ENCODE measurements at places on chromosomes 1 and 21.

DNA sequence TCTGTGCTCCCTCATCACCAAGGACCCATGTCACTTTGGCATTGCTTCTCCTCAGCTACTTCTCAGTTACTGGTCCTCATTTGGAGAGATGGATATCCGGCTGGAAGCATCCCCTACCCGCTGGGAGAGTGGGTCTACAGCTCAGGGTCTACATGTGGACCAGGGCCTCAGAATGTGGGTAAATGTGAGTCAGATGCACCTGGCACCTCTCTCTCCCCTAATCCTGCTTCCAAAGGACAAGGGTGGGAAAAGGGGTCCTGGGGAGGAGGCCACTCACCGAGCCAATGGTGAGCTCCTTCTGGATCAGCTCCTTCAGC is 908 bp downstream of the S100A6 start:
- no peak for DNase-seq

DNA sequence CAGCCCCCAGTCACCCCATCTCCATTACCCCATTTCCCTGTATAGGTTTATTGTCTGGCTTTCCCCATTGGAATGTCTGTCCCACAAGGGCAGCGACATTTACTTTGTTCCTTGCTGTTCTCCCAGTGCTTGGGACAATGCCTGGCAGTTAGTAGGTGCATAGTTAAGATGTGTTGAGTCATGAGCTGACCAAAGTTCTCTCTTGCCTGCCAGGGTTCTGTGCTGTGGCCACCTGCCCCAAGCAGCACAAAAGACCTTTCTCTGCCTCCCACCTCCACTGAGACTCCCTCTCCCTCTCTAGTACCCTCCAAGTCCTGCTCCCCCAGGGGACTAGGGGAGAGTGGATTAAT is 40.0 kb downstream of the TMCO4 start:
- no peak for DNase-seq

DNA sequence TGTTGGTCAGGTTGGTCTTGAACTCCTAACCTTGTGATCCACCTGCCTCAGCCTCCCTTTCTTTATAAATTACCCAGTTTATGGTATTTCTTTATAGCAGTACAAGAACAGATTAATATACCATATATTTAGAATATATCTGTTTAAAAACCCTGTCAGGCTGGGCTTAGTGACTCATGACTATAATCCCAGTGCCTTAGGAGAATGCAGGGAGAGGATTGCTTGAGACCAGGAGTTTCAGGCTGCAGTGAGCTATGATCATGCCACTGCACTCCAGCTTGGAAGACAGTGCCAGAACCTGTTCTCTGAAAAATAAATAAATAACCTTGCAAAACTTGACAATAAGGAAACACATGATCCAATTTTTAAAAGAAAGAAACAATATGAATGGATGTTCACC is 43.9 kb downstream of the ZNF684 start:
- no peak for DNase-seq

- DNase-seq, result no peak
These were observed 2.8 kb downstream of the TGFB2 start for GRCh38 chr1:218347723-218348627.

GRCh38 chr1:92536980-92537884 is 50.5 kb upstream of the GFI1 start:
- no peak for DNase-seq

DNA sequence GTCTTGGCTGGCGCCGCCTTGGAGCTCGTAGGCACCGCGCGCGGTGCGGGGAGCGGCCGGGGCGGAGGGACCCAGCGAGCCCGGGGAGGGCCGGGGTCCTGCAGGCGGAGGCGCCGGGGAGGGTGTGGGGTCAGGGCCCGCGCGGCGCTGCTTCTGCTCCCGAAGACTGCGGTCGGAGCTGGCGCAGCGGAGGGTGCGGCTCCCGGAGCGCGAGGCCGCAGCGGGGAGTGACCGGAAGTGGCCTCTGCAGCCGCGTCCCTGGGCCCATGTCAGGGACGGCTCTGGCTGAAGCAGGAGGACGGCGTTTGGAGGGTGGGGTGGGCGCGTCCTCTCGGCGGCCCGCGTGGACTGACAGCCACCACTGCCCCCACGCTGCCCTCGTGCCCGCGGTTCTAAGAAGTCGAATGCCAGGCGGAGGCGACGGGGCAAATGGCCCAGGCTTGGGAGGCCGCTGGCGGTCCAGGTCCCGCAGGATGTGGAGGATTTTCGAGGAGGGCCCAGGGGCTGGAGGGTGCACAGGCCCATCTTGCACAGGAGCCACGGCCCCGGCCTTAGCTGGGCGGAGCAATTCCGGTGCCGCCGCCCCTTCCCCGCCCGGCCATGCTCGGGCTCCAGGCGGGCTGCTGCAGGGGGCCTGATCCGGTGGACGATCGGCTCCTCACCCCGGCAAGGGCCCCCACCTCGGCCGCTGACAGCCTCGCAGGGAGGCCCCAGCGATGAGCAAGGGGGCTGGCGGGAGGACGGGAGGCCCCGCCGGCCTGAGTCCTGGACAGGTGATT is 7.7 kb upstream of the ZNF669 start:
- peak; percentile 60 for DNase-seq

- no peak for DNase-seq
These were observed 941 bp upstream of the TBCE start for GRCh38 chr1:235366286-235366685.

- DNase-seq, result no peak
These were observed 10.3 kb downstream of the PANK4 start for GRCh38 chr1:2516124-2516523.

GRCh38 chr1:115976062-115976920 is at the start of gene SLC22A15:
TSS of gene SLC22A15 (plus strand) at chr1:115976513. CDS start at chr1:115976628, 115 bp downstream.
- DNase-seq, result peak; percentile 63

DNA sequence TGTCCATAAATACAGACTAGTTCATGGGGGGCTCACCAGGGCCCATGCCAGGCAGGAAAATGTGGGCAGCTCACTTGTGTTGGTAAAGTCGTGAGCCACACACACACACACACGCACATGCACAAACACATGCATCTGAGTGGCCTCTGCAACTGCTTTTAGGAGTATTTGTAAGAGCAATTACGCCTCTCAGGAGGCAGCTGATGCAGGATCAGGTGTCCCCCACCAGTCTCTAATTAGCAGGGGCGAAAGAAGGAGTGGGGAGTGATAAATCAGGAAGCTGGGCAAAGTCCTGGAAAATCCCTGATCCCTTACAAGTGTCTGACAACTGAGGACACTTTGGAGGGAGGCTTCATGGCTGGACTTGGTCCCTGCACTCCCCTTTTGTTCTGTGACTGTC is 5.7 kb upstream of the IVL start:
- DNase-seq, result no peak

- DNase-seq, result no peak
These were observed 1.3 kb downstream of the PARK7 start for GRCh38 chr1:7962636-7963377.

DNA sequence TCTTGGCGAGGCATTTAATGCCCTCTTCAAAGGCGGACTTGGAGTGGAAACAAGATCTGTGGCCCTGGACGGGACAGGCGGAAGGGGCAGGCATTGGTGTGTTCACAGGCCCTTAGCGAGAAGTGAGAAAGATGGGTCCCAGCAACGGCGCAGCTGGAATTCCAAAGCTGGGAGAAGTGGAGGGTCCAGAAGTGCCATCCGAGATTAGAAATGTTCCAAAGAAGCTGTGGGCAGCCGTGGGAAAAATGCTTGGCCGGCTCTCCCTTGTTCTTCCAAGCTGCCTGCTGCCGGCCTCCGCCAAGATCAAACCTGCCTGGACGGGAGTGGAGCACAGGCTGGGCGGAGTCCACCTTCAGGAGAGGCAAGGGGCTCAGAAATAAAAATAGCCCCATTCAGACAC is 69.4 kb upstream of the ACTRT2 start:
- no peak for DNase-seq

DNA sequence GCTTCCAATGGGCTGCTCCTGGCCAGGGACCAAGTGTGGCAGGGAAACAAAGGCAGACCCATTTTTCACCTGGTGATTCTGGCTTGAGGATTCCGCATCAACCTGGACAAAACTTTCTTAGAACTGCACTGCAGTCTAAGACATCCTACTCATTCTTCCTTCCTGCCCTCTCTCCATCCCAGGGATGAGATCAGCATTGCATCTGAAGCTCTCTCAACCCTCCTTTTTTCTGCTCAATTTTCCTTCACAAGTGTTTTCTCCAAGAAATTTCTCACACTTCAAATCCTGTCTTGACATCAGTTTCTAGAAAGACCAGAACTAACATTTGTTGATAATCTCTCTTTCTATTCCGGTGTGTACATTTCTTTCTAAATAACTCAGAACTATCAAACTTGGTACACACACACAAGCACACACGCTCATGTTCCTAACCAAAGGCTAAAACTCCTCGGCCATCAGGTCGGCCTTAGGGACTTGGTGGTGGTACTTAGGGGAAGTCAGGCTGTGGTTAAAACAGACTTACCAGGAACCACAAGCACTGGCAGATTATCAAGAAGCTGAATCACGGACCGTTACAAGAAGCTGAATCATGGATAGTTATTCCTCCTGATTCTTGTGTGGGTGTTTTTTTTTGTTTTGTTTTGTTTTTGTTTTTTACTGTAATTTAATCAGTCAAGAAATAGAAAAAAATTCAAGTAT is 21.0 kb upstream of the CXADR start:
- DNase-seq, result peak; percentile 20

GRCh38 chr1:151352021-151352718 is 5.1 kb upstream of the RFX5 start:
- DNase-seq, result no peak

- no peak for DNase-seq
These were observed 17.6 kb downstream of the NOS1AP start for GRCh38 chr1:162087111-162087510.

DNA sequence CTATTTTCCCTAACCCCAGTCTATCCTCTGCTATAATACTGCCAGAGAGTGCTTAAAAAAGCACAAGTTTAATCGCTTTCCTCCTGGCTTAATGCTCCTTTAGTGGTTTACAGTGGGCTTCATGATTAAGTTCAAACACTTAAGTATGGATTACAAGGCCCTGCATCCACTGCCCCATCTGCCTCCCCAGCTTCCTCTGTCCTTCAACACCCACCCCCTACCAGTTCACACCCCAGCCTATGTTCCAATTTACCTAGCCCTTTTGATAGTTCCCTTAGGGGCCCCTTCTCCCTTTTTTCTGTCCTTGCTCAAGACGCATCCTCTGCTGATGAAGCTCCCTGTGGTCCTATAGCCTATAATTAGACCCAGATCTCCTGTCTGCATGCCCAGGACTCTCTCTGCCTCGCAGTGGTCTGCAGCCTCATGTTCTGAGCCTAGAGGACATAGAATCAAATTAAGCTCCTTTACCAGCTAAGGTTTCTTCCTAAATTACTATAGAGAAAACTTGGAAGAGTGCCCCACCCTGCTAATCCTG is 212.5 kb downstream of the FGGY start:
- DNase-seq, result no peak

GRCh38 chr1:32828341-32828740 is 10.9 kb downstream of the S100PBP start:
- DNase-seq, result no peak

DNA sequence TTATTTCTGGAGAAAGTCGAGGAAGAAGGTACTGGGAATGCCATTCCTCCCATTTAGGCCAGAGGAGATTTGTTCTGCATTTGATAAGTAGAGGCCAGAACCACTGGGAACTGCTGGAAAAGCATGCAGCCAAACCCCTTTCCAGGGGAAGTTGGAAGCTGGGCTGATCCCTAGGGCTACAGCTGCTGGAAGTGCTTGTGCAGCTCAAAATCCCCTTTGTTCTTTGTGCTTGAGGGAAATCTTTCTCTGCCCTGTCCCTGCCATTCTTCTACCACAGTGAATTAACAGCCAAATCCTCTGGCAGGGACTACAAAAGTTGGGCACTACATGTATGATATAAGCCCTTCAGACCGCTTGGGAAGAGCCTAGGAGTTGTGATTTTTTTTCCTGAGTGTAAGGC is 734.1 kb downstream of the LRRIQ3 start:
- no peak for DNase-seq

DNA sequence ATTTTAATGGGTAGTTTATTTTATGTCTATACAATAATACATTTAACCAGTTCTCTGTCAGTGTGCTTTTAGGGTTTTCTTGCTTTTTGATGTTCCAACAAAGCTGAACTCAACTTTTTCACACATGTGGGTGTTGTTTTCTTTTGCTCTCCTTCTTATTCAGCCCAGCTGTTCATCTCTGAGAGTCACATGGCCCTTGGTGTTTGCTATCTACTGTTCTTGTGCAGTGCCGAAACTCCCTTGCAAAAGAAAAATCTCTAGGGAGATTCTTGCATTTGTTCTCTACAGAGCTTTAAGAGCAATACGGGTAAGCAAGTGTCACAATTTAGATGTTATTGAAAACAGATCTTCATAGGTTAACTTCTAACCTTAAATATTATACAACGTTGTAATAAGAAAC is 281.1 kb upstream of the CXADR start:
- DNase-seq, result no peak

DNA sequence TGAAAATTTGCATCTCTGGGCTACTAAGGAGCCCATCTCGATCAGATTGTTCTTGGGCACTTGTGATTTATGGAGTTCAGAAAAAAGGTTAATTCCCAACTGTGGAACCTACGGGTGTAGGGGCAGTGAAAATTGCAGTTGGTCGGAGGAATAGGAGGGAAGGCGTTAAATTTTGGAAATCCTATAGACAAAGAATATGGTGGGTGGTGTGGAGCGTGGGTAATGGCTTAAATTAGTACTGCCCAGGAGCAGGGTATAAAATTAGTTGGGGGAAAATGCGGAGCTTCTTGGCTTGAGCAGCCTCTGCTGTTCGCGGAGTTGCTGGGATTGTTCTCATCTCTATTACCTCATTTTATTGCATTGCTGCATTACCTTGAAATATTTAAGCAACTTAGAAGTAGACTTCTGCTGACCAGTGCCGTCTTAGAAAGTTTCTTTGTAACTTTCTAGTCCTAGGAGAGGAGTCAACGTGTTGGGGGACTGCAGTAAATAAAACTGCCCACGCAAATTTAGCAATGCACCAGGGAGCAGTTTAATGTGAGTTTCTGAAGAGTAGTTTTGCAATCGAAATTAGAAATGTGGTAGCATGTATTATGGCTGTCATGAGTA is 514 bp downstream of the S1PR1 start:
- no peak for DNase-seq

DNA sequence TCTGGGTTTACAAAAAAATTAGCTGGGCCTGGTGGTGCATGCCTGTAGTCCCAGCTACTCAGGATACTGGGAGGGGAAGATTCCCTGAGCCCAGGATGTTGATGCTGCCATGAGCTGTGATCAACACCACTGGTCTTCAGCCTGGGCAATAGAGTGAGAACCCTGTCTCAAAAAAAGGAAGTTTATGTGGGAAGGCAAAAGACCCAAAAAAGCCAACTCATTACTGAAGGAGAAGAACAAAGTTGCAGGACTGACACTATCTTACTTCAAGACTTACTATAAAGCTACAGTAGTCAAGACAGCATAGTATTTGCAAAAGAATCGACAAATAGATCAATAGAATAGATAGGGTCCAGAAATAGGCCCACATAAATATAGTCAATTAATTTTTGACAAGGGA is 9.2 kb upstream of the PTGS2 start:
- DNase-seq, result no peak
